Naive thymus-derived CD4-positive, alpha-beta T cell (primary cell): ENCODE measurements at places on chromosomes 6 and 20.

- no peak for DNase-seq
Observed at GRCh38 chr6:77124604-77125003, 338.7 kb downstream of the HTR1B start.

GRCh38 chr20:48788486-48789072 is 39.2 kb downstream of the PREX1 start:
- no peak for DNase-seq

GRCh38 chr6:29916741-29917140 is 25.6 kb upstream of the HLA-A start:
- DNase-seq: no peak

DNA sequence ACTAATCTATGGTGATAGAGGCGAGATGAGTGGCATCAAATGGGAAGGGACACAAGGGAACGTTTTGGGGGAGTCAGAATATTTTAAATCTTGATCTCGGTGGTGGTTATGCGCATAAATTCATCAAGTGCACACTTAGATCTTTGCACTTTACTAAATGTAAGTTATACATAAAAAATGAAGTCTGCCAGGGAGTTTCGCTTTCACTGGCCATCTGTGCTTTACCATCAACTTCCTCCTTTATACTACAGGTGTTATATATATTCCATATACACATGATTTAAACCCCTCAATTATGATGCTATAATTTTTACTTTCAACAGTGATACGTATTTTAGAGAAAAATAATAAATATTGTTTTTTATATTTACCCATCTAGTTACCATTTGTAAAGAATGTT is 97.6 kb upstream of the AKIRIN2 start:
- no peak for DNase-seq

DNA sequence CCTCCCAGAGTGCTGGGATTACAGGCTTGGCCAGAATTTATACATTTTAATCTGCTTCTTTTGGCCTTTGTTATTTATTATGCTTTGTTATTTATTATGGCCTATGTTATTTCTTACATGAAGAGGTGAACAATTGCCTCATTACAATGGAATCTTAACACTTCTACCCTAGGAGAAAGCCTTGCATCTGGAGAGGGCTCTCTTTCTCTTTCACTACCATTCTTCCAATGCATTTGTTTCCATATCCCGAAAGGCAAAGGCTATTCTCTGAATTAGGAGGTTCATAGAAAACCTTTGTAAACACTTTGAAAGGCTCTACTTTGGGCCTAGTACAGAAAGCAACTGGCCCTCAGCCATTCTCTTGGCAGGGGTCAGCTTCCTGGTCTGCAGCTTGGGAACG is 19.9 kb upstream of the DEK start:
- no peak for DNase-seq

GRCh38 chr20:60565551-60565950 is 607.3 kb downstream of the CDH26 start:
- DNase-seq: no peak

DNA sequence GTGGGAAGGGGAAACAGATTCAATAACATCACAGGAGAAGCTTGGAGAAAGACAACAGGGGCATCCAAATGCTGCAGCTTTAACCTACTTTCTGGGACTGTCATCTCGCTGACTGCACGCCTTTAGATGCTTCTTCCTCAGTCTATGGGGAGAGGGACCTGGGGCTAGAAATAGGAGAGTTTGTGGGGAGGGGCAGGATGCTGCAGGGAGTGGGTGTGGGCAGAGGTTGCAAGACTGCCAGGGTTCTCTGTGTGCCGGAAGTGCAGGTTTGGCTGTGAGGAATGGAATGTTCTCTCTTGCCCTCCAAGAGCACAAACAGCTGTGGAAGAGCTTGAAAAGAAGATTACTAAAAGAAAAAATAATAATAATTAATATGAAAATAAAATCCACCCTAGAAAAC is 93.2 kb downstream of the FOXO3 start:
- no peak for DNase-seq

DNA sequence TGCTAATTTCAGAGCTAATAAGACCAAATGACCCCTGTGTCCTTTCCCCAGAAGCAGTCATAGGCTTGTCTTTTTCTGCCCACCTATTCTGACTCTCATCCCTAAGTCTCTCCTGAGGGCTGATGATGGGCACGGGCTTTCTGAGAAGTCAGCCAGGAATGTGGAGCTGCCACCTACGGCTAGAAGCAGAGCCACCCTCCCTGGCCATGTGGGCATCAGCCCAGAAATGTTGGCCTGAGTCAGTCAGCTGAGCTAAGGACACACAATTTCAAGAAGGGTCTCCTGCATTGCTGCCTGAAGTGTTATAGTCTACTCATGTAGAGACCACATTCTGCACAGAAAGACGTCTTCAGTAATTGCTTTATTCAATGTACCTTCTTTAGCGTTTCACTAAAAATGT is 17.1 kb downstream of the MYLIP start:
- DNase-seq: no peak

- no peak for DNase-seq
Observed at GRCh38 chr6:7201444-7201731, 93.6 kb downstream of the RREB1 start.

GRCh38 chr20:58596750-58597248 is 54.3 kb upstream of the STX16 start:
- DNase-seq: no peak

DNA sequence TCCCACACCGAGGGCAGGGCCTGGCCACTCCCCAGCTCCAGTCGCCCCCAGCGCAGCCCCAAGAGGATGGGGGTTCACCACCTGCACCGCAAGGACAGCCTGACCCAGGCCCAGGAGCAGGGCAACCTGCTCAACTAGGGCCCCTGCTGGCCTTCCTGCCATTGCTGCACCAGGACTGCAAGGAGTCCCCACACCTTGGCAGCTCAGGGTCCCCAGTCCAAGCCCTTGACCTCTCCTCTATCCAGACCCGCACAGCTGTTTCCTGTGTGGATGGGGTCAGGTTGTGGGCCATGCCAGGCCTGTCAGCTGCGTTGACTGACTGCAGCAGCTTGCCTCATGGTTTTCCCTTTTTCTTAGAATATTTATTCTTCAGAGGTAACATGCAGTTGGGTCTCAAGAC is 4.4 kb downstream of the LRRC73 start:
- no peak for DNase-seq

DNA sequence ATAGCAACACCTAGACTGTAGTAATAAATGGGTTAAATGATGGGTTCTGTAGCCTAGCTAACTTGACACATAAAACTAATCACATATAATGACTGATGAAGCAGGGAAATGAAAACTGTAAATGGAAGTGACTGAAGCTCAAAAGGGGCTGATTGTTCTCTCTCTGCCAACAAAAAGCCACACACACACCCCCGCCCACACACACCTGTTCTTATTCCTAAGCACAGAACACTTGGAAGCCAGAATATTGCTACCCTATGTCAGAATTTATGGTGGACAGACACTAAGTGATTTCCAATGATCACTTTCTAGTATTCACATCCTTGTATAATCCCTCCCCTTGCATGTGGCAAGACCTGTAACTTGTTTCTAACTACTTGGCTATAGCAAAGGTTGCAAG is 603.5 kb downstream of the UTRN start:
- DNase-seq: no peak

DNA sequence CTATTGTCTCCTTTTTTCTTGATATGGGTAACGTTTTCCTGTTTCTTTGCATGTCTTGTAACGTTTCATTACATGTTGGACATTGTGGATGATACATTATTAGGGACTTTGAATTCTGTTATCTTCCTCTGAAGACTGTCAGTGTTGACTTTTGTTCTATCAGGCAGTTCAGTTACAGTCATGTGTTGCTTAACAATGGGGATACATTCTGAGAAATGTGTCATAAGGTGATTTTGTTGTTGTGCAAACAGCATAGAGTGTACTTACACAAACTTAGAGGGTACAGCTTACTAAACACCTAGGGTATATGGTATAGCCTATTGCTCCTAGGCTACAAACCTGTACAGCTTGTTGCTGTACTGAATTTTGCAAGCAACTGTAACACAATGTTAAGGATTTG is 64.7 kb downstream of the AK9 start:
- DNase-seq: no peak

DNA sequence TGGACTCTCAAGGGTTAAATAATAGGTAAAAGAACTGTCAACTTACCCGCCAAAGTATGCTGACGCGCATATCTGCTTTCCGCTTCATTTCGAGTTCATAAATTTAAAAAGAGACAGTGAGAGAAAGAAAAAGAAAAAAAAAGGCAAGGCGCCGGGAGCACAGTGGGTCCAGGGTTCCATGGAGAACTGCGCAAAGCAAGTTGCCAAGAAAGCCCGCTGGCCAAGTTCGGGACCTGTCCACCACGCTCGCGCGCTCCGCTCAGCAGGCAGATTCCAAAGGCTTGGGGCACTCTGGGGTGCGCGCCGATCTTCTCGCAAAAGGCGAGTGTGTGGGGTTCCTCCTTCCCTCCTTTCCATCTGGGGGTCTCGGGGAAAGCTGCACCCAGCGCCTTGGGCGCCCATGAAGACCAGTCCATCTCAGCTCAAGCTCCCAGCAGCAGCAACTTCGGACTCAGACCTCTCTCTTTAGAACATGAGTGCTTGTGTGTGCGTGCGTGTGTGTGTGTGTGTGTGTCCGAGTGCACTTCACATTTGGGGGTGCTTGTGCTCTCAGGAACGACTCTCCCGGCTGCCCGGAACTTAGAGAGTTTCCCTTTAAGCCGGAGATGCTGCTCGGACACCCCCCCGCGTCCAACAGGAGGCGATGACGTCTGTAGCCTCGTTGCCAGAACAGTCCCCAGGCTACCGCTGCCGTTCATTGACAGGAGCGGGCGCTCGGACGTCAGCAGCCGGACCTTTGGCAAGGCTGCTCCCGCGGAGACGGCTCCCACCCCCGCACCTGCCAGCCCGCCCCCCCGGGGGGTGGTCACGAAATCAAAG is 180.0 kb downstream of the TBXT start:
- DNase-seq: no peak

DNA sequence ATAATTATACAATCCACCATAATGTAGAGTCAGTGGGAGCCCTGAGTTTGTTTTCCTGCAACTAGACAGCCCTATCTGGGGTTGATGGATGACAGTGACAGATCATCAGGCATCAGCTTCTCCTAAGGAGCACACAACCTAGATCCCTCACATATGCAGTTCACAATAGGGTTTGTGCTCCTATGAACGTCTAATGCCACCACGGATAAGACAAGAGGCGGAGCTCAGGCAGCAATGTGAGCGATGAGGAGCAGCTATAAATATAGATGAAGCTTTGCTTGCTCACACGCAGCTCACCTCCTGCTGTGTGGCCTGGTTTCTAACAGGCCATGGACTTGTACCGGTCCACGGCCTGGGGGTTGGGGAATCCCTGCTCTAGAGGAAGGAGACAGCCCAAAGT is 25.9 kb downstream of the EDEM2 start:
- no peak for DNase-seq

DNA sequence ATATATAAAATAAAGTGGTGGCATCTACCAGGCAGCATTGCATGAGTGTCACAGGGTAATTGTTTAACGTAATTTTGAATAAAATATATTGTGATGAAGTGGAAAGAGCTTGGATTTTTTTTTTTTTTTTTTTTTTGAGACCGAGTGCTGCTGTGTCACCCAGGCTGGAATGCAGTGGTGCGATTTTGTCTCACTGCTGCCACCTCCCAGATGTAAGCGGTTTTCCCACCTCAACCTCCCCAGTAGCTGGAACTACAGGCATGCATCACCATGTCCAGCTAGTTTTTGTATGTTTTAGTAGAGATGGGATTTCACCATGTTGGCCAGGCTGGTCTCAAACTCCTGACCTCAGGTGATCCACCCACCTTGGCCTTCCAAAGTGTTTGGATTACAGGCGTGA is 81.1 kb upstream of the SMIM8 start:
- DNase-seq: no peak

DNA sequence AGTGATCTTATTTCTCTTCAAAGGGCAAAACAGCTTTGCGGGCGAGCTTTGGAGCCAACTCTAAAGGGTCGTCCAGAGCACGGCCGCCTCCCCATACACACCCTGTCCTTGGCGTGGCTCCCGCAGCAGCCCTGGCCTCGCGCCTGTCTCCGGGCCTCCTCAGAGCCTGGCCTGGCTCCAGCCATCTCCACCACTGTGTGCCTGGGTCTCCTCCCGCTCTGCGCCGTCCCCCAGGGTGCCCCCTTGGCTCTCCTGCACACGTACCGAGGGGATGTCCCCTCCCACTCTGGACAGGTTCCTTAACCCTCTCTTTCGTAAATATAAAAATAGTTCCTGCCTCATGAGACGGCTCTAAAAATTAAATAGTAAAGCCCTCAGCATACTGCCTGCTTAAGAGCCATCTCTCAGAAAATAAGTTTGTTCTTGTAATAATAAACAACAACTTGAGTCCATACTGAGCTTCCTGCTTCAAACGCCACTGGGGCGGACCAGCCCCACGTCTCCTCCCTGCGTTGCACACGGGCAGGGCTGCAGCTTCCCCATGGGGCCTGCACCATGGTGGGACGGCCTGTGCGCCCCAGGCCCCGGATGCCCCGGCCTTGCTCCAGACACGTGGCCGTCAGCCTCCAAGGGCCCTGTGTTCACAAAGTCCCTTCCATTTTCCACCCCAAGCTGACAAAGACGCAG is 226.2 kb downstream of the TTLL2 start:
- no peak for DNase-seq

- DNase-seq: no peak
Observed at GRCh38 chr6:70277470-70277869, 25.4 kb downstream of the COL9A1 start.

- no peak for DNase-seq
Observed at GRCh38 chr6:33903579-33903978, 99.8 kb upstream of the MLN start.

GRCh38 chr6:69542494-69542893 is 254.3 kb downstream of the LMBRD1 start:
- DNase-seq: no peak

DNA sequence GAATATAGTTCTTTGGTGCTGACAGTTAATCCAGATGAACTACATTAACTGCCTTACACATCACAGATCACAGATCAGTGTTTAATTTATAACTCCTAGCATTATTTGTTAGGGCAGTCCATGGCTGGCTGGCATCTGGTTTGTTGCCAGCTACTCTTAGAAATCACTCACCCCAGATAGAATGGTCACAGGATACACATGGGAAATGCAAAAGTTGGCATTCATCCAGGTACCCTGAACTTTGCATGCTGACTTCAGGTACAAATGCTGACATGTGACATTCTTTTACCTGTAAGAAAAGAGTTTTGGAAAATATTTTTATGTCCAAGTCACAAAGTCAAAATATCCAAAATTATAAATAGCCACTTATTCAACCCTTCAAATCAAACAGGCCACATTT is 20.2 kb downstream of the FBXL4 start:
- DNase-seq: no peak
